ENCODE measurements at places on chromosomes 16 and 17.

GRCh38 chr17:17089796-17090641, 47.8 kb downstream of the MPRIP start:
- peak; percentile 13 for DNase-seq

DNA sequence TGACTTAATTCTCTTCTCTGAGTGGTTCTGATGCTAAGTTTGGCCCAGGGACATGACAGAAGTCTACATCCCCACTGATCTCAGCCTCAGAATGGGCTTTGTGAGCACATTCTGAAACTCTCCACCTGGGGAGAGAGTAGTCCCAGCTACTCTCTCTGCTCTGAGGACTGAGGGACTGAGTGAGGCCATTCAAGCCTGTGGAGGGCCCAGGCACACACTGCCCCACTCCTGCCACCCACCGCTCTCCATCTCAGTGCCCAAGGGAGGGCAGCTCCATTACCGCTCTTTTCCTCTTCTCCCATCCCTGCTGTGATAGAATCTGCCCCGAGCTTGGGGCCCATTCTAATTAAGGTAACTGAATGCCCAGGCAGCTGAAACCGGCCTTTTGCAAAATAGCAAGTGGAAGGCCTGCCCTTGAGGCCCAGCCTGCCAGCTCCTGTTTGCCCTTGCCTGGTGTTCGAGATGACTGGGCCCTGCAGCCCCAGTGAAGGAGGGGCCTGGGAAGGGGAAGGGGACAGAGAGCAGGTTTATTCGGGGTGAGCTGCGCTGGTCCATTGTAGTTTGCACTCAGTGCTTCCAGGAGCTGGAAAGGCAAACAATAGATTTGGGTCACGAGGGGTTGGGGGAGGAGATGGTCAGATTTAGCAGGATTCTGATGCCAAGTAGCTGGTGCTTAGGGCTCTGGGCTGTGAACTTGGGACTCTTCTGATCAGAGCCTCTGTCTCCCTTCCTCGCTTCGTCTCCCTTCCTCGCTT, 76.2 kb downstream of the RAB11FIP4 start:
- no peak for DNase-seq

- DNase-seq: no peak
Observed at GRCh38 chr16:27350006-27350405, 36.2 kb downstream of the IL4R start.

GRCh38 chr17:42873315-42873714, 22.3 kb downstream of the AOC3 start:
- DNase-seq: no peak

- no peak for DNase-seq
Observed at GRCh38 chr16:89370081-89370511, 120.3 kb downstream of the ANKRD11 start.
